ENCODE measurements at places on chromosomes 3 and 15.

- no peak for ATAC-seq
Observed at GRCh38 chr15:30889196-30889595, 14.5 kb upstream of the FAN1 start.

DNA sequence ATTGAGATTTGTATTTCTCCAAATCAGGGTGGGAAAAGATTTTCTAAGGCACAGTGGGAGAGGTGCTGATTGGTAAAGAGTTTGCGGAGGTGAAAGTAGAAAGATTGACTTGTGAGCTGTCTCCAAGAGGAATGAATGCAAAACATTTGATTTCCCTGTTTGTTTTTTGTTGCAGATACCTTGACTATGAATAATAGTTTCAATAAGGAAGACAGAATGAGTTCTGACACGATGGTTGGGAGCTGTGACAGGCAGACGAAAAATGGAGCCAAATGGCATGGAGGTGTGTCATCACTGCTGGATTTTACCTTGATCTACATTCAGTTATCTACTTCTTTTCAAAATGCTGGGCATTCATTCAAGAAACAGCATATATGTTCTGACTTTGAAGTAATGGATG, 145.1 kb downstream of the NFKBIZ start:
- no peak for ATAC-seq

GRCh38 chr15:58064980-58065444, 499 bp downstream of the ALDH1A2 start:
- ATAC-seq, result no peak

- ATAC-seq, result peak; percentile 25
Observed at GRCh38 chr3:71693641-71694040, 31.6 kb downstream of the EIF4E3 start.

GRCh38 chr3:155326901-155327300, 33.4 kb upstream of the STRIT1 start:
- no peak for ATAC-seq

DNA sequence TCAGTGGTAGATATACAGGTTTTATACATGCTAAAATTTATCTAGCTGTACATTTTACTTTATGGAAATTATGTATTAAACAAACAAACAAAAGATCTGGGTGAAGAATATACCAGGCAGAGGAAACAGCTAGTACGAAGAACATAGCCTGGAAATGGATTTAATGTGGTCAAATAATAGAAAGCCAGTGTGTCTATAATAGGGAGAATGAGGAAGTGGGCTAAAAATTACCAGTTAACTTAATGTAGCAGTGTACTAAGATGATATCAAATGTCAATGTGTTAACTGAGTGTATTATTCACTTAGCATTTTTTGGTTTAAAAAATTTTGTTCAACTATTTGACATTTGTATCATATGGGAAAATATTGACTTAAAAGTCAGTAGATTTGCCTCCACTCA, 22.8 kb upstream of the SLC15A2 start:
- no peak for ATAC-seq

DNA sequence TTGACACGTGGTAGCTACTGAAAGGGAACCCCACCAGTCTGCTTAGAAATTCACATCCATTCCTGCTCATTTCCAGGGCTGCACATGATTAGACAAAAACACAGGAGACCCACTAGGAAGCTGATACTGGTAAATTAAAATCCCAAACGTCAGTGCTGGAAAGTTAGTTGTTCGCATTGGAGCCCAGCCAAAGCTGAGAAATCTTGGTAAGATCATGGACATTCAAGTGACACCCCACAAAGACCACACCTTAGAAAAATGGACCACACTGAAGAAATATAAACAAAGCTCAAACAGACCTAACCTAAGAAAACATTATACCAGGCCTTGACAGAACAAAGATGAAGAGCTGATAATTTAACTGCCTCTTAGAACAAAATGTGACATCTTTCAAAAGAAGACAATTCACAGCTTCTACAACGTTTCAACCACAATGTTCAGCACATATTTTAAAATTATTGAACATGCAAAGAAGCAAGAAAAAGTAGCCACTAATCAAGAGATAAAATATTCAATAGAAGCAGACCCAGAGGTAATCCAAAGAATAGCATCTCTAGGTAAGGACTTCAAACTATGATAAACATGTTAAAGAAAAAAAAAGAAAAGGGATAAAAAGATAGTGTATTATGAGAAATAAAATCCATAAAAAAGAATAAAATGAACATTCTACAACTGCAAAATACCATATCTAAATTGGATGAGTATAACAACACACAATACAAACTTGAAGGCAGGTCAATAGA, 20.4 kb downstream of the RAD18 start:
- ATAC-seq, result no peak

- ATAC-seq, result no peak
Observed at GRCh38 chr3:82824491-82824890, 1063.0 kb upstream of the GBE1 start.

DNA sequence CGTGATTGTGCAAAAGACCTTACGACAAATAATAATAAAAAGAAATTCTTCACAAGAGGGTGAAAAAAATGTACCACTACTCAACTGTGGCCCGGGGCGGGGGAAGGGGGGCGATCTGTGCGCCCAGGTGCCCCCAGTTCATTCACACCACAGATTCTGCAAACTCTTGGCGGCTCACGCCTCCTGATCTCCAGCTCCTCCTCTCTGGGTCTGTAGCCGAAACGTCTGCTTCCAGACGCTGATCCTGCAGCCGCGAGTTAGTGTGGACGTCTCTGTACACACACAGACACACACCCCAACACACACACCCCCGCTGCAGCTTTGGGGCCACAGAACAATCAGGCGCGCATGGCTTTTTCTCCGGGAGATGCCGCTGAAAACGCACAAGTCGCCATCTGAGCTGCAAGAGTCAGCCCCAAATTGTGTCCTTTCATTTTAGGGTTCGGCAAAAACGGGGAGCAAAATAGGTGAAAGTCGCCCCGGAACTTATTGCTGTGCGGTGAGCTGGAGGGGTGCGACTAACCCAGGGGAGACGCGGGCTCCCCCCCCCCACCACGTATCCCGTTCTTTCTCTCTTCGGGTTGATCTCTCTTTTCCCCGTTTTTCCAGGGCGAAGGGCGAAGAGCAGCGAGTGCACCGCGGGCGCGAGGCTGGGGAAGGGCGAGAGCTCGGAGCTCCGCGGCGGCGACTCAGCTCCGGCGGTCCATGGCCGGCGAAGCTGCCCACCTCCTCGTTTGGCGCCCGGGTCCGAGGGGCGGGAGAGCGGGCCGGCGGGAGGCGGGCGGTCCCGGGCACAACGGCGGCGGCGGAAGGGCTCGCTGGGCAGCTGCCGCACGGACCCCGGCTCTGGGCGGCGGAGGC, 505 bp upstream of the WNT5A start:
- no peak for ATAC-seq

GRCh38 chr3:159848348-159849118, 140.1 kb upstream of the IL12A start:
- ATAC-seq, result no peak

- ATAC-seq, result no peak
Observed at GRCh38 chr15:39078026-39078425, 502.9 kb upstream of the THBS1 start.

- no peak for ATAC-seq
Observed at GRCh38 chr3:7700539-7700938, 801.1 kb upstream of the LMCD1 start.

GRCh38 chr15:89615135-89615534, 39.9 kb downstream of the TICRR start:
- ATAC-seq, result no peak

- peak; percentile 25 for ATAC-seq
Observed at GRCh38 chr3:152299249-152299976, 30.7 kb downstream of the MBNL1 start.

DNA sequence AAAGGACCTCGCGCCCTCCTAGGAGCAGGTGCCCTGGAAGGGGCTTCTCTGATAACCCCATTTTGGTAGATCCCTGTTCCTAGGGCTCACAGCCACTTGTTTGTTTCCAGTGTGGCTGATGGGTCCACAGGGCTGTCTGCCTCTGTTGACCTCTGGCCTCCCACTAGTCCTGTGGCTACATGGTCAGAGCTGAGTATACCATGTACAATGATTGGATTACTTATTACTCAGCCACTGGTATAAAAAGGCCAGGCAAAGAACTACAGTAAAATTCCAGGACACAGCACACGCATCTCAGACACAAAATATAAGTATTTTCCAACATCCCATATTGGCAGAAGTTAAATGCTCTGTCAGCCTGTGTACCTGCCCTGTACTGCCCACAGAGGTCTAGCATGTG, 277.3 kb downstream of the GABRG3 start:
- no peak for ATAC-seq

DNA sequence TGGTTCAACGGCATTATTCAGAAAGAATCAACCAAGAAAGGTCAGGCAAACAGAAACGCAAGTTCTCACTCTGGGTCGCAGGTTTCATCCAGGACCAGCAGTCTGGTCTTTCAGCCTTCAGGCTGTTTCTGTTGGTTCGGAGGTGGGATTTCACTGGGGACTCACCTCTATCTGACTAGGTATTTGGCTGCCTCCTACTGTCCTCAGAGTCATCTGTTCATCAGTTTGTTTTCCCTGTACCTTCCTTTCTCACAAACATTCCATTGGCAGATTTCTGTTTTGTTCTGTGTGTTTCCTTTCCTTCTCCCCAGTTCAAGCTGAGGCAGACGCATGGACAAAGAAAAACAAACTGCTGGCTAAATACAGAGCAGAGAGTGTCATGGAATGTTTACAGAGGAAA, 1046.6 kb upstream of the CFAP20DC start:
- ATAC-seq, result no peak

DNA sequence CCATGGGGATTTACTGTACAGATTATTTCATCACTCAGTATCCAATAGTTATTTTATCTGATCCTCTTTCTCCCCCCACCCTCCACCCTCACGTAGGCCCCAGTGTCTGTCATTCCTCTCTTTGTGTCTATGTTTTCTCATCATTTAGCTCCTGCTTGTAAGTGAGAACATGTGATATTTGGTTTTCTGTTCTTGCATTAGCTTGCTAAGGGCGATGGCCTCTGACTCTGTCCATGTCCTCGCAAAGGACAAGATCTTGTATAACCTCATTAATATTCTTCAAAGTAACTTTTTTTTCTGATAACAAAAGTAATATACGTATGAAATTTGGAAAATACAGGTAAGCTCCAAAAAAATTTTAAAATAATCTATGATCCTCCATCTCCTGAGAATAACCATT, 67.4 kb downstream of the MAP3K13 start:
- ATAC-seq, result no peak

- no peak for ATAC-seq
Observed at GRCh38 chr3:79953591-79954101, 185.8 kb upstream of the ROBO1 start.

GRCh38 chr3:178623666-178624255, 87.5 kb downstream of the KCNMB2 start:
- no peak for ATAC-seq

GRCh38 chr3:157249606-157250005, 89.7 kb upstream of the CCNL1 start:
- ATAC-seq, result no peak

DNA sequence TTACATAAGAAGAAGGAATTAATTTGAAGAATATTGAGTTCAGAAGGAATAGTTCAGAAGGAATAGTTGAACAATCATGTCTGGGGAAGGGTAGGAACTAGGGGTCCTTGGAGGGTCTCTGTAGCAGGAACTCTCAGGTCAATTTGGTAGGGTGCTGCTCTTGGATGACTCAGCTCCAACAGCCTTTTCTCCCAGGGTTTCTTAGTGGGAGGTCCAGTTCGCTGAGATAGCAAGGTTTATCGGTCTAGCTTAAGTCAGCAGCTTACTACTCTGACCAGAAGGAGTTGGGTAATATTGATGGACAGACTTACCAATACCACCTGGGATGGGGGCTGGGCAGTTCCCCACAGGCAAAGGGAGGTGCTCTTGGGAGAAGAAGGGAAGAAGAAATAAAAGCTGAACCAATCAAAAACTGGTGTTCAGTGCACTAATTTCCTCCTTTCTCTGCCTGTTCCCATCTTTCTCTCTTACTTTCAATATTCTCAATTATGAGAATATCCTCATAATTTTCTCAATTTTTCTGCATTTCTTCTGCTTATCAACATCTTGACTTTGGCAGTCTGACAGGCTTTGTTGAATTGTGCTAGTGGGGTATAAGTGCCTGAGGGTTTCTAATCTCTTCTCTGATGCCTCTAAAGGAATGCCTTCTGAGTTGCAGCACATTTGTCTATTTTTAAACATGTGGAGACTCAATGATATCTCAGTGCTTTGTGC, 14.4 kb upstream of the MITF start:
- ATAC-seq, result no peak

DNA sequence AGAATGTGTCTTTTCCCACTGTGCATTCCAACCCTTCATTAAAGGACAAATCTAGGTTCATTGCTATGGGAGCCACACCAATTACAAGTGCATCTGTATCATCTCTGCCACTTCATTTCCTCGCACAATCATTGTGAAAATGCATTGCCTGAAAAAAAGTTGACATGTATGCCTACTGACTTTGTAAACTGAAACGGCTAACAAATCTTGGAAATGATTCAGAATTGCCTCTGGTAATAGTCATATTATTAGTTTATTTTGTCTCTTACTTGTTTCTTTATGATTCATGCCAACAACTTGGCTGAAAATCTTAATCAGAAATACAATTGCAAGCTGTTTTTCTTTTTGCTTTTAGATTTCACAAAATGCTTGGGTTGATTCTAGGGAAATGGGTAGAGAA, 497.1 kb downstream of the ZIC1 start:
- ATAC-seq, result no peak

DNA sequence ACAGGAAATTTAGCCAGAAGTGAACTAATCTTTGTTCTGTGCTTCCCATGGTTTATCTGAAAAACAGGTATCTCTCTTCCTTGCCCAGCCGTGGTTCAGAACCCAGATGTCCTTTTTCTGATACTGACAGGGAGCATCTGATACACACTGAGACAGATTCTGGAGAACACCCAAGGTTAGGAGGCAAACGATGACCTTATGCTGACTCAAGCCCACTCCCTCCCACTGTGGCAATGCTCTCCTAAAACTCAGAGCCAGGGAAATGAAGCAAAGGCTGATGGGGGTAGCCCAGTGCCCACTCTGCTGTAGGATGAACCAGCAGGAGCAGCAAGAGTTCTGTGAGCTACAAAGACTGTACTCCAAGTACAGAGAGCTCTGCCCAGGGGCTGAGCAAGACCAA, 225.1 kb downstream of the NTRK3 start:
- no peak for ATAC-seq

DNA sequence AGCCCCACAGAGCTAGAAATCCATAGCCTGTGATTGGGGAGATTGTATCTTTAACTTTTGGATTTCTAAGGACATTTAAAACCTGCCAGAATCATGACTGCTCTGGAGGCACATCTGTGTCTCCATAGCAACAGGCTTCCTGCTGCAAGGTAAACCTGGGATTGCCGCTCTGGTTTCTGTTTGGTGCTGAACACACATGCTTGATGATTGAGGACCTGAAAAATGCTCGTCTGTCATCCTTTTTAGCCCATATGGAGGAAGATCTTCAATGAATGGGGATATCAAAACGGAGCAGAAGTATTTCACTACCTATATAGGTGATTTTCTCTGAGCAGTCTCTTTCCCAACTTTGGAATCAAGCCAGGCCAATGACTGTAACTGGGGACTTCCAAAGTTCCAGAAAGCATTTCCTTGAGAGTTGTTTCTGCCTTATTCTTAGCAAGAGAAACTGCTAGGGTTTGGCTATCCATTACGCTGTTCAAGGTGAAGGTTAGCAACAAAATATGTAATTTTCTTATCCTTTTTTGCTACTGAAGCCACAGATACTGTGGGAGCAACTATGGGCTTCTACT, 96.5 kb upstream of the TNIK start:
- ATAC-seq, result no peak

All from gastroesophageal sphincter (tissue), 4 donors.